ENCODE measurements at places on chromosomes 1 and 21. TPM values are rescaled to one million over a fixed set of nuclear protein-coding genes. Genes with fewer than 3 reads are reported as not detected.

- H3K27ac ChIP-seq: peak overlapping the region; percentile 98
- no peaks in the 10 kb centered on the region for H3K36me3 ChIP-seq
- no peak for DNase-seq
Observed at GRCh38 chr1:226704169-226704937, 34.7 kb downstream of the ITPKB start.

GRCh38 chr1:78441921-78442320, 48.9 kb upstream of the PTGFR start:
- H3K4me3 ChIP-seq: no peak overlapping the region
- H3K27me3 ChIP-seq: no peaks in the 10 kb centered on the region
- no peak overlapping the region for H3K27ac ChIP-seq
- no peaks in the 10 kb centered on the region for H3K36me3 ChIP-seq

GRCh38 chr1:55138823-55139222, 76.3 kb downstream of the USP24 start:
- H3K4me3 ChIP-seq: no peak overlapping the region
- H3K36me3 ChIP-seq: no peaks in the 10 kb centered on the region
- no peak overlapping the region for H3K27ac ChIP-seq

GRCh38 chr1:33429332-33429731, 1.6 kb downstream of the PHC2 start:
- peaks cover 9% of the 10 kb centered on the region for H3K27me3 ChIP-seq
- peak overlapping the region; percentile 89 for H3K4me3 ChIP-seq
- no peak overlapping the region for H3K27ac ChIP-seq
- H3K4me1 ChIP-seq: peaks cover 17% of the 10 kb centered on the region

Gene PIK3R3
- 18.9 TPM for total RNA-seq

All from hepatocyte (in vitro differentiated cells).